ENCODE measurements at places on chromosomes 3 and 15.

GRCh38 chr15:63473999-63474809, 30.2 kb upstream of the USP3 start:
- DNase-seq: peak; percentile 67

DNA sequence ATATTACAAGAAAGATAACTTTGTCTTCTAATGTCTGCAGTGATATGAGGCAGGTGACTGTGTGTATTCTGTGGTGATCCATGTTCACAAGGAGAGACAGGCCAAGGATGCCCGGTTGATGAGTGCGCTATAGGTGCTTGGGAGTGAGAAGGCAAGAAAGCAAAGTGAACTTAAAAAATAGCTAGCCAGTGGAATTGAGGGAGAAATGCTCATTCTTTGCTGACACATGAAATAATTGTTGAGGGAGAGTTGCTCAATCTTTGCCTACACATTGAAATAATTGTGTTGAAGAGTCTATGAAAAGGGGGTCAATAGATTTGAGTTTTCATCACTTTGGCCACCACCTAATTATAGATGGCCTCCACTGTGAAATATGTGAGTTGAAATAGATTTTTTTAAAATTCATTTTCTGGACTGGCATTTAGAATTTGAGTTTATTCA, 156.3 kb downstream of the LPP start:
- no peak for DNase-seq

- DNase-seq: no peak
These were observed 630 bp downstream of the ATP6V1A start for GRCh38 chr3:113747283-113748046.

DNA sequence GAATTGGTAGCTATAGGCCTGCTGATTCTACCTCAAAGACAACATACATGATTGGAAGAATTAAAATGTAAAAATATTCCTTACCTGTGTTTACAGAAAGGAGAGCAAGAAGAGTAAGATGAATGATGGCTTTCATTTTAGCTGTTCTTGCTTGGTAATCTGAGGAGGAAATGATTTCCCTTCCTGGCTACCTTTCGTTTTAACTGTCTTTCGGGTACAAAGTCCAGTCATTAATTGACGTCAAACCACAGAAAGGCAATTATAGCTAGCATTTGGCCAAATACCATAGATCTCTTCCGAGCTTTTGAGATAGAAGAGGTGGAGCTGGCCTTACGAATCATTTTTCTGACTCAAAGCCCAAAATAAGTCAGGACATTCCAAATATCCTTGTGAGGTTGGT, at the start of gene MUC13:
Gene MUC13 (minus strand): TSS at position 175 of the 400 bp plus-strand sequence. CDS start 39 bp downstream, at position 136.
- no peak for DNase-seq

GRCh38 chr3:169940470-169941181, 26.0 kb upstream of the SEC62 start:
- no peak for DNase-seq

- DNase-seq: no peak
These were observed 582.9 kb downstream of the NSUN3 start for GRCh38 chr3:94645790-94646189.

DNA sequence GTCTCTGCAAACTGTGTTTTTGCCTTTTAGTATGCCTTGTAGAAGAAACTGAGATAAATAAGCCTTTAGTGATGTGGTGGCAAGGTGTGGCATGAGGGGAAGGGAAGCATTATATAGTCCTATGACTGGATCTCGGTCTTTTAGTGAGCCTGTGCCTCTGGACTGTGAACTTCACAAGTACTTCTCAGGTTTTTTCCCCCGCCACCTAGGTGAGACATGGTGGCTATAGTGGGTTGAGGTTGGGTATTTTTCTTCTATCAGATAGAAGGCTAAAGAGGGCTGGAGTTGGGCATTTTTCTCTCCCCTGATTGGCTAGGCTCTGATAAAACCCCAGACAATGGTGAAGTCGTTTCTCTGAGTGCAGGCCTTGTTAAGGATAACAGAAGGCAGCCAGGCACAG, 38.7 kb upstream of the ZFAND6 start:
- DNase-seq: no peak

DNA sequence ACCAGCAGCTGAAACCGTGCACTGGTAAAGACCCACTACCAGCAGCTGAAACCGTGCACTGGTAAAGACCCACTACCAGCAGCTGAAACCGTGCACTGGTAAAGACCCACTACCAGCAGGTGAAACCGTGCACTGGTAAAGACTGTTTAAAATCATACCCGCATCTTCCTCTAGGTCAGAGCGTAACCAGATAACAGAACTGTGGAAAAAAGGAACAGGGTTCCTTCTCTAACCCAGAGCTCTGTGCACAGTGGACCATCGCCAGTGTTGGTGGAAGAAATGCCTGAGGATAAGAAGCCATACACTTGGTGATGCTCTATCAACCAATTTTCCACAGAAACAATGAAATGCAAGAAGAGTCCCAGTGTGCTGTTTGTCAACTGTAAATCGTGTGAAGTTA, 243.4 kb downstream of the NTRK3 start:
- DNase-seq: no peak

- DNase-seq: no peak
These were observed 223.2 kb downstream of the MBNL1 start for GRCh38 chr3:152491922-152492321.

Data from CD4-positive, alpha-beta T cell treated with Interleukin-6 at 100 ng/mL for 8 hours (primary cell).